AG04449 (cell line): ENCODE measurements at places on chromosomes 13 and 19.

DNA sequence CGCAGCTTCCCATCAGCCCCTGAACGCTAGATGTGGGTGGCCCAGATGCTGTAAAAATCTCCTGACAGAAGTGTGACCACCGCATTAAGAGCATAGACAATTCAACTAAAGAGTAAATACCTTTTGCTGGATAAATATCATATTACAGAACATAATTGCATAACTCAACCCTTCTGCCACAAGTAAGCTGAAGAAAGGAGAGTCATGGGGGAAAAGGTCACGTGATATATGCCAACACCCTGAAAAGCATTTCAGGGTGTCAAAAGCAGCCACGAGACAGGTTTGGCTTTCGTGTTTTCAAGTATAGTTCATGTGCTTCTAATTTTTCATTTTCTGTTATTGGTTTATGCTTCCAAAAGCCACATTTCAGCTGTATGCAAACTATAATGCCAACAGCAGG lies 71.3 kb downstream of the LHFPL6 start:
- DNase-seq, result no peak

- no peak for DNase-seq
These were observed 44.5 kb downstream of the RUBCNL start for GRCh38 chr13:46342538-46342937.

DNA sequence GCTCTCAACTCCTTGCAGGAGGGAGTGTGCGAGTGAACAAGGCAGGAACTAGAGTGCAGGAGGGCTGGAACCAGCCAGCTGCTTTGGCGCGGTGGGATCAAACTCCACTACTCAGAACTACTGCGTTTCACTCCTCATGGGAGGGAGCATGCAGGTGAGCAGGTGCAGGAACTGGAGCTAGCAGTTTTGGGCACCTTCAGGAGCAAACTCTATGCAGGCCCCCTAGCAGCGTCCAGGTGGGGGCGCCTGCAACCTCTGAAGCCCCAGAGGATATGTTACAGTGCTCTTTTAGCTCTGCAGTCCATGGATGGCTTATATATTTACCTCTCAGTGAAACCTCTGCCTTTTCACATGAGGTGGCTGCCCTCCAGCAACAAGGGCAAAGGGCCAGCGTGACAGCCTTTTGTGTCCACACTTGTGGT lies 1303.4 kb downstream of the PCDH9 start:
- no peak for DNase-seq

- DNase-seq, result no peak
These were observed at the start of gene IL12RB1 for GRCh38 chr19:18086590-18087138. TSS of gene IL12RB1 (minus strand) at chr19:18086934. CDS start at chr19:18086823, 111 bp downstream.

GRCh38 chr19:15280048-15280725 lies 47.9 kb upstream of the EPHX3 start:
- DNase-seq, result no peak

DNA sequence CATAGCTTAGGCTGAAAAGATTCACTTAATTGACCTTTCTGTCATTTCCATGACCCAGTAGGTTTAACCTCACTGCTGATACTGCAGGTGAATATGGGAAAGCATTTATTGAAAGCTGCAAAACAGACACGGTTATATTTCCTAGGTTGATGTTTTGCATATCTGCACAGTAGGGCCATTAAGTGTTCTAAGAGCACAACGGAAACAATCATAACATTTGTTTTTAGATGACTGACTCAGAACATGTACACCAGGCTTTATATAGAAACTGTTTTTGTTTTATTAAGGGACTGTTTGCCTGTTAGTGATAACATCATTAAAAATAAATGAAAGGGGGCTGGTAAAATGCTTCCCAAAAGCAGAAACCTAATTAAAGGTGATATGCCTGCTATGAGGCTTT lies 367.8 kb downstream of the DACH1 start:
- no peak for DNase-seq

GRCh38 chr19:18058208-18059009 lies 28.3 kb downstream of the IL12RB1 start:
- no peak for DNase-seq

GRCh38 chr13:75871059-75871458 lies 234.9 kb downstream of the LMO7 start:
- DNase-seq, result no peak

DNA sequence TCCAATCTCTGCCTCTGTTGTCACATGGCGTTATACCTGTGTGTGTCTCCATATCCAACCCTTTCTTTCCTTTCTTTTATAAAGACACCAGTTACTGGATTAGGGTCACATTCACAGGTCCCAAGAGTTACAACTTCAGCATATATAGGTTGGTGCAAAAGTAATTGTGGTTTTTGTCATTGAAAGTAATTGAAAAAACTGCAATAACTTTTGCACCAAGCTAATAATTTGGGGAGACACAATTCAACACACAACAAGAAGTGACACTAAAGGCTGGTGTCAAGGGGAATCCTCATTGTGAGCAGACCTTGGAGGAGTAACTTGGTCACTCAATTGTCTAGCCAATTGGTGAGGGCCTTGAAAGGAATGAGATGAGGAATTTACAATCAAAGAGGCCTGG lies 1366.1 kb downstream of the PCDH9 start:
- DNase-seq, result no peak

GRCh38 chr19:14479975-14480699 lies 5.0 kb upstream of the PTGER1 start:
- no peak for DNase-seq

GRCh38 chr19:50172726-50173125 lies 9.6 kb upstream of the IZUMO2 start:
- DNase-seq, result no peak

- no peak for DNase-seq
These were observed 724.4 kb upstream of the SLITRK5 start for GRCh38 chr13:86946734-86947133.

GRCh38 chr13:50893211-50893852 lies 16.3 kb upstream of the RNASEH2B start:
- DNase-seq, result no peak

- DNase-seq, result no peak
These were observed 368.3 kb downstream of the IRS2 start for GRCh38 chr13:109418111-109418510.

DNA sequence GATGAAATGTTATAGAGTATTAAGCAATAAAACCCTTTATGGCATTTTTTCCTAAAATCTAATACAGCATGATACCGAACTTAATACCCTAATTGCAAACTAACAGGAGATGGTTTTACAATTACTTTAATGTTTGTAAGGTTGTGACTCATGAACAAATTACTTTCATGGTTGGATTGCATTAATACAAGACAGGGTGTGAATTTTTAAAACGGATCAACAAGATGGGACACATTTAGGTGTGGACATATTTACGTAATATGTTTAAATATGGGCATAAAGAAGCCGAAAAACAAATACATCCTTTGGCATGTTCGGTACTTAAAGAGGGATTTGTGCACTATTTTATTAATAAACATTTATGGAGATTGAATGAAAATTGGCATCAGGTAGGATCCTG lies 168.3 kb upstream of the SPRY2 start:
- DNase-seq, result no peak

DNA sequence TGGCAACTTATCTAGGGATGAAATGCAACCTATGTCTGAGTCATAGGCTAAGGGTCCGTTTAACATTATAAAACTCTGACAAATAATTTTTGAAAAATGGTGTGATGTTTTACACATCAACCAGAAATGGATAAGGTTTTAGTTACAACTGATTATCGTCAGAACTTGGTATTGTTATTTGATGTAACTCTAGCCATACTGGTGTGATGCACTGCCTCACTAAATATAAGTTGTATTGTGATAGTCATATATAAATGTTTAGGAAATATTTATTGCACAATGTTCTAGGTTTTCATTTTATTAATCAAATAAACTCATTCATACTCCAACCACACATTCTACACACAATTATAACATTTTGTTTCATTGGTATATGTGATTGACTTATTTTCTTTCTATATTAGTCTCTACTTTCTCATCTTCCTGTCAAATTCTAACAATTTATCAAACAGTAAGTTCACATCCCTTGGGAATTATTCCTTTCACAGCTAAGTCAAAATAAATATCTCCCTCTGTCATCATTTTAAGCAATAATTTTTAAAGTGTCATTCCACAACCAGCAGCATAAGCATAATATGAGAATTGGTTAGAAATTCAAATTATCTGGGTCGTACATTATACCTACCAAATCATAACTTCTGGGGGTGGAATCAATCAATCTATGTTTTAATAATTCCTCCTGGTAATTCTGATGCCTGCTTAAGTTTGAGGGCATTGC lies 873.9 kb downstream of the SLITRK1 start:
- DNase-seq, result no peak

DNA sequence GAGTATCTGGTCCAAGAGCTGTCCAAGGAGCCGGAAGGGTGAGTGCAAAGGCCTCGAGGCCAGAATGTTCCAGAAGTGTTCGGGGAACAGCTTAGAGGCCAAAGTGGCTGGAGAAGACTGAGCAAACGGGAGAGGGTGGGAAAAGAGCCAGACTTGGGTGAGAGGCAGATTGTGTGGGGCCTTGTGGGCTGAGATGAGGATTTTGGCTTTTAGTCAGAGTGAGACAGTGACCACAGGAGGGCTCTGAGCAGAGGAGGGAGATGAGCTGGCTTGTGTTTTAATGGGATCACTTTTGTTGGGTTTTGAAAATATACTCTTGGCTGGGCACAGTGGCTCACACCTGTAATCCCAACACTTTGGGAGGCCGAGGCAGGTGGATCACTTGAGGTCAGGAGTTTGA lies 5.6 kb downstream of the NANOS2 start:
- no peak for DNase-seq

DNA sequence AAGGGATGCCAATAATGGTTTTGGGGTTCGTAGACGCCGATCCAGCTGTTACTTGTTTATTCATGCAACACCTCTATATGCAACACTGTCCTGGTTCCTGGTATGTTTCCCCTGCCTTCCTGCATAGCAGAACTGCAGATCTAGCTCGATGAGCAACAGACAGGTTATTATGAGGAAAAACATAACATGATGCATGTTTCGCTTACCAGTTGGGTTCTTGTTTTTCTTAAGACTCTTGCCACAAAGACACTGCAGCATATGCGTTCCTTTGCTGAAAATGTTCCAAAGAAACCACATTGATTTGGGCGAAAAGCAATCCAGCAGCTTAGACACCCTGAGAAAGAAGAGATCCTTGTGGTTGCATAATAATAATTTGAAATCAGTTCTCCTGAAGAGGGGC lies 583 bp downstream of the FGF14 start:
- DNase-seq, result no peak

DNA sequence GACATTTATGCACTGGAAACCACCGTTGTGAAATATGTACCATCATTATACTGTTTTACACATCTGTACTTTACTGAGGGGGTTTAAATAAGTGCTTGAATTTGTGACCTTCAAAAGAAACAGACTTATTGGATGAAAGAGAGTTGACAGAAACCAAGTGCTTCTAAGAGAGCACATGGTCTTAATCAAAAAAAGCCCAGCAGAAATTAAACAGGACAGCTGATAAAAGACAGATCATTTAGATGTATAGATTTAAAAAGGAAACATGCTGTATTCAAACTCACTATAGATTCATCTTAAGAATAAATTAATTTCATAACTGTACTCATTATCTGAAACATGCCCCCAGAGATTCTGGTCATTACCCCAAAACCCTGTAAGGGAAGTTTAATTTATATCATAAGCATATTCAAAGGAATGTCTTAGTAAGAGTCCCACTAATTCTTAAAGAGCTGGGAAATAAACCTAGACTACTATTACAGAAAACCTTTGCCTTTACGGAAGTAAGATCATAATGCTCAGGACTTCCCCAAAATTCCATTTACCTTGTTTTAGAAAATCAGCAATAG lies 421.8 kb downstream of the DCT start:
- DNase-seq, result no peak

DNA sequence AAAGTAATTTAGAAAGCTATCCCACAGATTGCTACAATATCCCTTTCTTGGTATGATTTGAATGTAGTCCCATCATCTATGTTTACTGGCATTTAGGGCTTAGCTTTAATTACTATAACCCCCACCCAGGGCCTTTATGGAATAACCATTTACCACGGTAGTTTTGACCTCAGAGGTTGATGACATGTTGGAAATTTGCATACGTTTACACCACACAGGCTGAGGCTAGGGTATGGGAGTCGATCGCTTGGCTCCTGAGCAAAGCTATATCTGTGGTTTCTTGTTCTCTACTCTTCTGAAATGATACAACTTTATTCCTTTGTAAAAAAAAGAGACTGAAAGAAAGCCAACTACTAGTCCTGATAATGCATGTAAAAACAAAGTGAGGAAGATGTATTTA lies 28.2 kb upstream of the RFC3 start:
- no peak for DNase-seq

DNA sequence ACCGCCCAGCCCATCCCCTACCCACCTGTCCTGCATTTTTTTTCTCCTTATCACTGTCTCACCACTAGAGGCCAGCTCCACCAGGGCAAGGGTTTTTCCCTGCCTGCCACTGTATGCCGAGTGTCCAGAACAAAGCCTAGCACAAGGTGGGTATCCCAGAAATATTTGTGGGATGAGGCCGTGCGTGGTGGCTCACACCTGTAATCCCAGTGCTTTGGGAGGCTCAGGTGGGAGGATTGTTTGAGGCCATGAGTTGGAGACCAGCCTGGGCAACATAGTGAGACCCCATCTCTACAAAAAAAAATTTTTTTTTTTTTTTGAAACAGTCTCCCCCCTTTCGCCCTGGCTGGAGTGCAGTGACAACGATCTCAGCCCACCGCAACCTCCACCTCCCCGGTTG lies 2.9 kb upstream of the MRI1 start:
- DNase-seq, result no peak

DNA sequence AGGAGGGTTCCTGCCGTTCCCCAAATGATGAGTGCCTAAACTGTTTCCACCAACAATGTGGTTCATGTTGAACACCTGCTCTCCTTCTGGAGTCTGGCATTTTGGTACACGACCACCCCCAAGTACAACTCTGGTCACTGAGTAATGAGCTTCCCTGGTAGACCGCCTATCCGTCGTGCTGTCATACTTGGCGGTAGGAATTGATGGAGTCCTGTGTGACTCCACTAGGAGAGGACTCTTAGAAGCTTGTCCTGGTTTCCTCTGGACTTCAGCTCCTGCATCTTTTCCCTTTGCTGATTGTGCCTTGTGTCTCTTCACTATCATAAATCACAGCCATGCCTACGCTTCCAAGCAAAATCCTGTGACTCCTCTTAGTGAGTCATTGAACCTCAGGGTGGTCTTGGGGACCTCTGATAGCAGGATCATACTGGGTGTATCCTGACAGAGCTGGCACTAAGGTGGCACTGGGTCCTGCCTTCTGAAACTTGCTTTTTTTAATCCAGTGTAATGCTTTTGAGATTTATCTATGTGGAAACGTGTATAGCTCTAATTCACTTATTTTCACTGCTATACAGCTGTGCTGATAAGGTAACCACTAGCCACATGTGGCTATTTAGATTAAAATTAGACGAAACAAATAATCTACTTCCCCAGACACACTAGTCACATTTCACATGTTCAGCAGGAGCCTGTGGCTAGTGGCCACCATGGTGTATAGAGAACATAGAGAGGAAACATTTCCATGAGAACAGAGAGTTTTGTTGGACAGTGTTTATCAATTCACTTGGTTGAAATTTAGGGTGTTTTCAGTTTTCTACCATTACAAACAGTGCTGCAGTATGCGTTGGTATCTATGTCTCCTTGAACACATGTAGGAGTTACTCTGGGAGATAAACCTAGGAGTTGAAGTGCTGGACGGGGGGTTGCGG lies 6.1 kb upstream of the ASF1B start:
- DNase-seq, result no peak

- DNase-seq, result no peak
These were observed 679 bp downstream of the ZNF471 start for GRCh38 chr19:56508290-56508778.
